NCI-H1092 (cell line): ENCODE measurements at places on chromosomes 3 and 15.

DNA sequence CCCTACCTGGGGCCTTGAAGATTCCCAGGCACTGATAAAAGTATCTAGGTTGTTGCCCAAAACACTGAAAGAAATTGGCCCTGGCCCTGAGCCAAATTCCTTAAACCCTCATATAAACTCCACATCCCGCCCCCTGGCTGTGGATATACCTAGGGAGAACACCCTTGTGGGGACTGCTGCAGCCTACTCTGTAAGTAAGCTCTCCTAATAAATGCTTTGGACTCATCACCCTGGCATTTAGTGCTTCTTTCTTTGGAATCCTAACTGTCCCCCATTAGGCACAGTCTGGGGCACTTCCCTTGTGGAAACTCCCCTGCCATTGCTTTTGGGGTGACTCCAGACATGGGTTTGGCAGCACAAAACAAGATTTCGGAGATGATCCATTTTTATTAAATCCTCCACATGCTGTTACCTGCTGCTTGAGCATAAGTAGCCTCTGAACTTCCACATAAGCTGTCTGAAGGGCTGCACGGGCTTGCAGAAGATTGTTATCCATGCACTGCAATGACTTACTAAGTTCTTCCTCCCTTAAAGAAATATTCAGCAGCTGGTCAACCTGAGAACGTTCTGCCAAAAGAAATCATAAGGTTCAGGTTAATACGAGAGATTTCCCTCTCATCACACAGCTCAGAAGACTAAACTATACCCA is 46.4 kb downstream of the ZNF106 start:
- no peak for DNase-seq

DNA sequence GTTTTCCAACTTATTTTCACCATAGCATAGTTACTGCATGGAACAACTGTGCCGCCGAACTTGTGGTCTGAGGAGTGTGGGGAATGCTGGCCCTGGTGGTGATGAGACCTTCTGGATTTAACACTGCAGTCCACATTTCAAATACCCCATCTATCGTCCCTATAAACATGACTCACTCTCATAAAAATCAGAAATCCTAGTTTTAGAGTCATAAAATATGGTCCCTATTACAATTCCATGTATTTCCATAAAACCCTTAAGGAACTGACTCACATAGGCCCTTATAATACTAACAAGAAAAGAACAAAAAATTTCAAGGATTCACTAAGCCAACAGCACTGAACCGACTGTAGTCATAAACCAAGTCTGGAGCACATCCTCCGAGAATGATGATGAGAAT is 147.2 kb downstream of the FOXP1 start:
- DNase-seq, result no peak

DNA sequence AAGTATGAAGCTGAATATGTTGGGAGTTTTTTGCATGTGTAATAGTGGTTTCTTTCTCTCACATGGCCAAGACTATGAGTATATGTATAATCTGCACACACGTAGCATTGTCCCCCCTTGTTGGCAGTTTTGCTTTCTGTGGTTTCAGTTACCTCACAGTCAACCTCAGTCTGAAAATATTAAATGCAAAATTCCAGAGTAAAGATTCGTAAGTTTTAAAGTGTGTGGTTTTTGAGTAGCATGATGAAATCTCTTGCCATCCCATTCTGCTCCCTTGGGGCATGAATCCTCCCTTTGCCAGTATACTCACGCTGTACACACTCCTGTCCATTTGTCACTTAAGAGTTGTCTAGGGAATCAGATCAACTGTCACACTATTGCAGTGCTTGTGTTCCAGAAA is 742.0 kb upstream of the CCDC54 start:
- no peak for DNase-seq

DNA sequence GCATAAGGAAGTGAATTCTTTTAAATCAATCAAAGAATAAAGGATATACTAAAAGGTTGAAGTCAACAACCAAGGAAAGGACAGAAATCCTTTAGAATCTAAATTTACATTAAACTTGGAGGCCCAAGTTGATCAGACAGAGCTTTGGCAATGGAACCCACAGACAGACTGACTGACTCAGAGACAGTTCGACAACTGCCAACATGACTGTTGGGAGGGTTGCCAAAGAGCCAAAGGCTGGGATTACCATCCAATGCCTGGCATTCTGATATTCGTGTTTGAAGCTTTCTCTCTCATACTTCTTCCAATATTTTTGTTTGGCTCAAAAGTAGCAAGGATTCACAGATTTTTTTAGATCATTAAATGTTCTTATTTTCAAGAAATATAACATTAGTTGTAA is 406.1 kb downstream of the PLCL2 start:
- DNase-seq, result no peak

DNA sequence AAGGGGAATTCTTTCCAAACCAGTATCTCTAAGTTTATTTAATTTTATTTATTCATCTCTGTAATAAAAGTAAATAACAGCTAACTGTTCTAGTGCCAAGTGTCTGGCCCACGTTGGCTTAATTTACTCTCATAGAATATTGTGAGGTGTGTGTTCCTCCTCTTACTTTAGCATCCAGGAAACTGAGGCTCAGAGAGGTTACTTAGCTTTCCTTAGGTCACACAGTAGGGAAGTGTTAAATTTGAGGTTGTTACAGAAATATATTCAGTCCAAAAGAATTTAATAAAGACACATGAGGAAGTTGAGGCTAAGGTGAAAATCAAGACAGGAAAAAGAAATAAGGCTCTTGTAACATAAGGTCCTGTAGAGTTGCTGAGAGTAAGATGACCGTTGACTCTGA is 84.4 kb upstream of the MRPS22 start:
- no peak for DNase-seq

DNA sequence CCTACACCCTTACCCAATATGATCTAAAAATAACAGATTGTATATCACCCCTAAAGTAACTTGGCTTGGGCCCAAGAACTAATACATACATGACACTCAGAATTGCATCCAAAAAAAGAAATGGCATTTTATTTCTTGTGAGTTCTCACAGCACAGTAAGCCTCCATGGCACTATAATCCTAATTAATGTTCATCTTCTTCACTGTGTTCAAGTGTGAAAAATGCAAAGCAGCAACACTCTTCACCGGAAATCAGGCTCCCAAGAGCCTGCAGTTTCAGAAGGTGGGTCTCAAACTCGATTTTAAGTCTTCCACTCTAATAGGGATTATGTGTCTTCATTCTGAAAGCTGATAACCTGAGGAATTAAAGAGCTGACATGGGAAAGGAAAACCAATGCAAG is 142.8 kb upstream of the TSC22D2 start:
- no peak for DNase-seq

DNA sequence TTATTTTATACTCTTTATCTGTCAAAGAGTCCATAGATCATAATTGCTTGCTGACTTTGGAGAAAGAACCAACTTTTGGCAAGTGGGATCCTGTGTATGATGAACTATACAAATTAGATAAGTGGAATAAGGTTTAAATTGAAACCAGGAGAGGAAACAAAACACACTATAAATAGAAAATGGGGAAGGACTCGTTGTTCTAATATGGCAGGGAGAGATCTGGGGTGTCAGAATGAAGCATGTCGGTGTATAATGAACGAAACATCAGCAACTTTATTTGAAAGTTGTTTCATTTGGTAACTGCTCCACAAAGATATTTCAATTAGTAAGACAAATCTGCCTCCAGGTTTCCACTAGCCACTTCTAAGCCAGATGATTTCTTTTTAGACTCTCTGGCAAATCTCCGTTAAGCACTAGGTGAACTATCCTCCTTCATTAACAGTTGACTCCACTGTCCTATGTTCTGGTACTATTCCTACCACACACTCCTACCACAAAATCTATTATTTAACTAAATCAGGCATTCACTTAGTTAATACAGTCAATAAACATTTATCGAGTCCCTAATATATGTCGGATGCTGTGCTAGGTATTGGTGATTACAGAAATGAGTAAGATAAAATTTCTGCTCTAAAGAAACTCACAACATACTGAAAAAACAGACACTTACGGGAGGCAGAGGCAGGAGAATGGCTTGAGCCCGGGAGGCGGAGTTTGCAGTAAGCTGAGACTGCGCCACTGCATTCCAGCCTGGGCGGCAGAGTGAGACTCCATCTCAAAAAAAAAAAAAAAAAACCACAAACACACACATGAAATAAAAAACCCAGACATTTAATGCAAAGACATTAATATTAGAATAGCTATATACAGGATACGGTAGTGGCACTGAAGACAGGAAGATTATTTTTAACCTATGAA is 20.1 kb downstream of the SLC15A2 start:
- no peak for DNase-seq

GRCh38 chr3:28768439-28768838 is 419.8 kb upstream of the AZI2 start:
- DNase-seq, result no peak

DNA sequence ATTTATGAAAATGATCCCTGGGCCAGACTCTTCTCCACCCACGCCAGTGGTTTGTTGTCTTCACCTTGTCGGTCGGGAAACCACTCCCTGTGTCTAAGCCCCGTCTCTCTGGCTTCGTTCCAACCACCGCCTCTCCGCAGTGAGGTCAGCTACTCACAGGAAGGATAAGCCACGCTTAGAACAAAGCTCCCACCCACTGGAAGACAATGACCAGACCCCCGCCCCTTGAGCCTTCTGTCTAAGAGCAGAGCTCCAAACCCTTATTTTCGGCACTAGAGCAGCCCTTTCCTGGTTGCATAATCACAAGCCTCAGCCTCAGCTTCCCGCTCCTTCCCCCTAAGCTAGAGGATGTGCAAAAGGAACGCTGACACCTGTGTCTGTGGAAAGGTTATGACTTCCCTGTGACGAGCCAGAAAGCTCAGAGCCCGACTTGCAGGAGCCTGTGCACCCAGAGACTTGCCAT is 114.9 kb upstream of the MEF2A start:
- no peak for DNase-seq

DNA sequence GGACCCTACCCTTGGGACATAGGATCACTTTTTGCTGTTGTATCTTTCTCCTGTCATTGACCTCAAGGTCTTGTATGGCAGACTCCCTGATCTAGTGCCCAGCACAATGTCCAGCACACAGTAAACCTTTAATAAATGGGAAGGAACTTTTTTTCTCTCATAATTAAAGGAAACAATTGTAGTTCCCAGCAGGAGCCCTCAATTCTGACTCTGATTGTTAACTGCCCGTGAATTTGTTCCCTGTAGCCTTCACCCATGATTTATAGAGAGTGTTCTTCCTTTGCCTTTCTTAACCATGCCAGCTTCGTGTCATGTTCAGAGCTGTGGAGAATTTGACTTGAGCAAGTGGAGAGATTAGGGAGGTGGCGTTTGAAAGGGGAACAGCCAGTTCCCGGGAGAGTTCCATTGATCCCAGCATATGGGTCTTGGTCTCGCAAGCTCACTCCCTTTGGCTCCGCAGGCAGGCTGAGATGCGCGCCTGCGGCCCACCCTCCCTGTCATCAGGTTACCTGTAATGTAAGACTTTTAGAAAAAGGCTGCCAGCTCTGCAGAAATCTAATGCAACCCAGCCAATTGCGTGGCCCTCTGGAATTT is 182.6 kb downstream of the TP63 start:
- DNase-seq, result no peak

GRCh38 chr15:29401644-29402043 is 132.0 kb upstream of the NSMCE3 start:
- no peak for DNase-seq

GRCh38 chr3:132189601-132190000 is 127.6 kb upstream of the ACP3 start:
- DNase-seq, result no peak

DNA sequence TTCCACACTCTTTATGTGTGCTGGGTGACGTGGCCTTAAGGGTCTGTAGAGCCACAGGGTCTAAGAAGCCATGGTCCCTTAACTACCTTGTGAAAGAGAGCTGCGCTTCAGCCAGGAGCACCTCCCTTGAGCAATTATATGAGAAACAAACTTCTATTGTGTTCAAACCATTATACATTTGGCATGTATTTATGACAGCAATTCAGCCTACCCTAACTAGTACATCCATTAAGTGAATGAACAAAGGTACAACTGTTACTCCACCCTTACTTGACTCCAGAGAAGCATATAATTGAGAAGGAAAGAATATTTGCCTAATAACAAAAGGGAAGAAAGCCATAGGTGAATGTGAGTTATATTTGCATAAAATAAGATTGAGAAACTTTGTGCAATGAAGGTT is 69.8 kb upstream of the BOC start:
- no peak for DNase-seq

GRCh38 chr3:82796765-82797164 is 1035.3 kb upstream of the GBE1 start:
- no peak for DNase-seq

- peak; percentile 56 for DNase-seq
Measured at GRCh38 chr15:32838820-32839219, 121.0 kb downstream of the GREM1 start.

GRCh38 chr15:40562691-40563090 is 2.2 kb downstream of the CCDC32 start:
- no peak for DNase-seq

- no peak for DNase-seq
Measured at GRCh38 chr3:61357902-61358301, 106.7 kb upstream of the FHIT start.

GRCh38 chr3:106512846-106513245 is 644.0 kb upstream of the CBLB start:
- DNase-seq, result no peak

GRCh38 chr3:182802413-182803390 is 9.4 kb downstream of the ATP11B start:
- DNase-seq, result no peak

GRCh38 chr3:8490079-8490552 is 11.5 kb upstream of the LMCD1 start:
- DNase-seq, result peak; percentile 2

DNA sequence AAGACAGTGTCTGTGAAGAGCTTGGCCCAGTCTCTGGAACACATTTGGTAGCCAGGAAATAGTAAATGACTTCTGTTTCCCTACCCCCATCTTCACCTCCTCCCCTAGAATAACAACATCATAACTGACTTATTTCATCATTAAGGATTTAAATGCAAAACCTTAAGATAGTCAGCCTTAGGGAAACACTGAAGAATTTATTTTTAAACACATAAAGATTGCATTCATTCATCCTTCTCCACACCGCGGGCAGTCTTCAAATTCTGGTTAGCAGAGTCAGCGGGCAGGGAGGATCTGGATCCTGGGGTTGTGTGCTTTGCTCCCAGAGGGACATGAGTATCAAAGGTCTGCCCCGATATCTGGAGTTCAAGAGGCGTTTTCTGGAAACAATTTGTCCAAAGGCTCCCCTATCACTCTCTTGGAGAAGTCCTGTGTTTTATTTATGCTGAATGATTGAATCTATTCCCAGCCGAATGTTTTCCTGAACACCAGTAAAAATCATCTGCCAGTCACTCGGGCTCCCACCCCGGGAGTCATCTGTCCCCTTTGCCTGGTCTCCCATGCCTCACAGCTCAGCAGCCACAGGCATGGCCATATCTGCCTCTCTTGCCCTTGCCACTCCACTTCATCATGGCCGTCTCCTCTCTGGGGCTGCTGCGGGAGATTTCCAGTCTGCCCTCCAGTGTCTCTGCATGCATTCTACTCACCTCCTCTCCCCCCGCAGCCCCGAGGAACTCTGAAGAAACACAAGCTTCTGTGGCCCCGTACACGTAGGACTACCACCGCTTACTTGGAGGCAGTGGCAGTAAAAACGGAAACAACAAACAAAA is 234.7 kb upstream of the CTDSPL start:
- DNase-seq, result no peak

GRCh38 chr3:189186101-189186500 is 14.3 kb downstream of the TPRG1 start:
- DNase-seq, result no peak

GRCh38 chr3:117192888-117193287 is 483.3 kb downstream of the TUSC7 start:
- no peak for DNase-seq

GRCh38 chr3:169179722-169180121 is 483.8 kb downstream of the MECOM start:
- DNase-seq, result no peak
